Gastrocnemius medialis (tissue), 4 donors: ENCODE measurements at places on chromosomes 1 and 21. TPM values are rescaled to one million over a fixed set of nuclear protein-coding genes. Genes with fewer than 3 reads are reported as not detected.

The SPRR1B gene
- not detected for total RNA-seq

The LUZP1 gene
- total RNA-seq: 4.4 TPM

The GREM2 gene
- 0.73 TPM for total RNA-seq

The CPTP gene
- 25.4 TPM for total RNA-seq

- no peaks in the 10 kb centered on the region for H3K4me1 ChIP-seq
- H3K36me3 ChIP-seq: no peaks in the 10 kb centered on the region
- no peak for DNase-seq
- no peak overlapping the region for H3K4me3 ChIP-seq
- H3K27ac ChIP-seq: no peak overlapping the region
These were observed 27.6 kb downstream of the C1orf216 start for GRCh38 chr1:35691080-35691479.

GRCh38 chr1:209728466-209728865 lies 23.8 kb downstream of the HSD11B1 start:
- H3K4me3 ChIP-seq: no peak overlapping the region
- no peaks in the 10 kb centered on the region for H3K4me1 ChIP-seq
- peak; percentile 22 for DNase-seq
- H3K36me3 ChIP-seq: no peaks in the 10 kb centered on the region
- H3K27ac ChIP-seq: no peak overlapping the region

DNA sequence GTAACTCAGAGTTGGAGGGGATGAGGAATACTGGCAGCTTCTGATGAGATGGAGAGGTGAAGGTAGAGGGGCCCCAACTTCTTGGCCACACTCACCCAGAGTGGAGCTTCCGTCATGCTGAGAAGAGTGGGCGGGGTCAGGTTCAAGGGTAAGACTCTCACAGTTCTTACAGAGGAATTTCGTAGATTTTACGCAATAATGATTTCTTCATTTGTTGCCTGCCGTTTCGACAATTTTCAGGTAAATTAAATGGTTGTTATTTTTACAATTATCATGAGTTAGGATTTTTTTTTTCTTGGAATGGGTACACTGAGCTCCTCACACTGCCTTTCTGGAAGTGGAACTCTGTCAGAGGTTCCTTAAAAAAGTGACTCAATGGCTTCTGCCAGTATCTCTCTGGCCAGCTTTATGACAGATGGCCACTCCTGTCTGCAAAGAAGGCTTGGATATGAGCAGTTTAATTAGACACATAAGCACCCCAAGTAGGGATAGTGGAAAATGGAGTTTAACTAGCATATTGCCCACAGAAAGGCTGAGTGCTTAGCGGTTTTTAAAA lies 13.8 kb upstream of the NLRP3 start:
- H3K36me3 ChIP-seq: no peaks in the 10 kb centered on the region
- no peaks in the 10 kb centered on the region for H3K27me3 ChIP-seq
- no peak overlapping the region for H3K4me3 ChIP-seq

- DNase-seq: no peak
- no peaks in the 10 kb centered on the region for H3K36me3 ChIP-seq
- no peaks in the 10 kb centered on the region for H3K27me3 ChIP-seq
These were observed 89.5 kb downstream of the CLEC20A start for GRCh38 chr1:178407215-178407614.

GRCh38 chr1:174606471-174606870 lies 158.7 kb downstream of the GPR52 start:
- no peaks in the 10 kb centered on the region for H3K4me1 ChIP-seq
- H3K27ac ChIP-seq: no peak overlapping the region
- no peaks in the 10 kb centered on the region for H3K36me3 ChIP-seq
- DNase-seq: no peak

GRCh38 chr1:231731268-231731667 lies 104.7 kb downstream of the DISC1 start:
- no peaks in the 10 kb centered on the region for H3K27me3 ChIP-seq
- H3K27ac ChIP-seq: no peak overlapping the region
- no peak overlapping the region for H3K4me3 ChIP-seq
- H3K36me3 ChIP-seq: no peaks in the 10 kb centered on the region
- H3K4me1 ChIP-seq: no peaks in the 10 kb centered on the region

GRCh38 chr21:44533121-44533890 lies 6.7 kb downstream of the KRTAP10-1 start:
- no peaks in the 10 kb centered on the region for H3K36me3 ChIP-seq
- peaks cover 6% of the 10 kb centered on the region for H3K27me3 ChIP-seq
- no peaks in the 10 kb centered on the region for H3K4me1 ChIP-seq
- H3K4me3 ChIP-seq: no peak overlapping the region

GRCh38 chr1:8343464-8344001 lies 25.6 kb downstream of the SLC45A1 start:
- H3K4me1 ChIP-seq: peaks cover 14% of the 10 kb centered on the region
- peak; percentile 55 for DNase-seq
- H3K27ac ChIP-seq: peak overlapping the region; percentile 46
- H3K27me3 ChIP-seq: no peaks in the 10 kb centered on the region

GRCh38 chr1:24266998-24267397 lies 52.2 kb upstream of the GRHL3 start:
- no peak overlapping the region for H3K27ac ChIP-seq
- no peak overlapping the region for H3K4me3 ChIP-seq
- DNase-seq: no peak
- H3K36me3 ChIP-seq: no peaks in the 10 kb centered on the region
- no peaks in the 10 kb centered on the region for H3K27me3 ChIP-seq

- H3K27me3 ChIP-seq: no peaks in the 10 kb centered on the region
- no peak overlapping the region for H3K4me3 ChIP-seq
- no peaks in the 10 kb centered on the region for H3K36me3 ChIP-seq
- no peaks in the 10 kb centered on the region for H3K4me1 ChIP-seq
- no peak for DNase-seq
These were observed 1.8 kb downstream of the ZNF683 start for GRCh38 chr1:26370591-26371382.
